ENCODE measurements at places on chromosomes 1 and 21.
A peak's percentile ranks its signal among the peaks of the same experiment; 100 is the strongest.

DNA sequence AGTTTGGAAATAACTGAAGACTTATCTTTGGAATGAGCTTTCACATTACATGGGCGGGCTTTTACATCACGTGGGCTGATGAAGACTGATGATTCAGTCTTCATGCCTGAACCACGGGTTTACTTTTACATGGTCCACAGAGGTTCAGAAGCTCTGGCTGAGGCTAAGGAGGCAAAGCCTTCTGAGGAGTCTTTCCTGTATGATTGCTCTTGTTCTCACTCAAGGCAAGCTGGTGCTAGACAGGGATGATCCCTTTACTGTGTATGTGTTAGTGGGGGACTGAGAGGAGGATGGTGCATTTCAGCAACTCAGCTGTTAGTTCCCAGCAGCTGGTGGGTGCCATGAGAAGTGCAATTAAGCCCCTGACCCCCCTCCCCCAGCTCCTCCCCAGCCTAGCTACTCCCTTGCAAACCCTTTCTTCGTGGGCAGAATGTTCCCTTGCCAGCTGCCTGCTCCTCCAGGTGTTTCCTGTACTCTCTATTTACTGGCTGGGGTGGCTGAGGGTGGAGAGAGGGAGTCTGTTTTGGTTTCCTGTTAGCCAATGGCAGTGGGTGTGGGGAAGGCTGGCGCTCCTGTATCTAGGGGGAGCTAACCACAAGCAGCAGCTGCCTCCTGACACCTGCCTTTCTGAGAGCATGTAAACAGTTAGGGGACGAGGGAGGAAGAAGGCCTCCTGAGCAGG, 15.4 kb downstream of the BTG2 start:
- peak; percentile 75 for DNase-seq

- no peak for DNase-seq
These were observed 16.4 kb downstream of the ATP1A2 start for GRCh38 chr1:160131803-160132565.

- no peak for DNase-seq
These were observed 442.3 kb downstream of the GPATCH2 start for GRCh38 chr1:217188280-217189237.

- no peak for DNase-seq
These were observed 703 bp downstream of the PUM1 start for GRCh38 chr1:31064718-31065309.

DNA sequence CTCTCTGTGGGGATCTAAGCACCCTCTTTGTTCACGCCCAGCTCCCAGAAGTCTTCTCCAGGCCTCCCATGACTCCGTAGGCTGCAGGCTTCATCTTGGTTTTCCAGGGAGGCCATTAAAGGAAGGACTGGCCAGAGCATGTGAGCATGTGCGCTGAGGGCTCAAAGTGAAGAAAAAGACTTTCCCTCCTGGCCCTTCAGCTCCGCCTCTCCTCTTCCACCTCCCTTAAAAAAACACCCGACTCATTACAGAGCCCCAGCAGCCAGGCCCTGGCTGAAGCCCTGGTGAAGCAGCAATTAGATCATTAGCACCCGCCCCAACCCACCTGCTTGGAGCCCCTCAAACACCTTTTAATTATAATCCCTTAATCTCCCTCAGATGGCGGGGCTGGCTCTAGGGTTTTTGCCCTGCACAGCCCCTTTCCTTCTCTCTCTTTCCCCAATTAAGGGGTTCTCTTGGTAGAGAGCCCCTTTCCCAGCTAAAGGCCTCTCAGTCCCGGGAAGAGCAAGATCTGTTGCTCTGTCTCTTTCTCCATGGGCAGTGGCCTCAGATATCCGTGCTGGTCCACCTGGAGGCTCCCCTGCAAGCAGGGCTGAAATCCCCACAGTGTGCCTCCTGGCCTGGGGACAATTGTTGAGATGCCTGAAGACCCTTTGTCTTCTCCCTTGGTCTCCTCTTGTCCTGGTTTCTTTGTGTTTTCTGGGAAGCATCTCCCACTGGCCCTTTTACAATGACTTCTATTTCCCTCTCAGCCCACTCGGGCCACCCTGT, 30.5 kb downstream of the RHBG start:
- DNase-seq, result no peak

DNA sequence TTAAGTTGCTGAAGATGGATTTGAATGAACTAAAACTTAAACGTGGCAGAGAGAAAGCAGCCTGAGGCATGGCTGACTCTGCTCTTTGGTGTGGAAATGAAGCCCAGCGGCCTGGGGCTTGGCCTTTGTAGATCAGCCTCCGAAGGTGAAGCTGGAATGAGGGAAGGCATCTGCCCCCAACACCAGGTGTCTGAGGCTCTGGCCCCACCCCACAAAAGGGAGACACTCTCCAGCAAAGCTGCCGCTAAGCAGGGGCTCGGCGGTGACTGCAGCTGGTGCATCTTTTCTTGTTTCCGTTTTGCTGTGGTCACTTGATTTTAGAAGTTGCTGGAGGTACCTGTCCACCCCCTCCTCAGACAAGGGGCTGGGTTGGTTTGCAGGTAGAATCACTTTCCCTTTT, 38.2 kb upstream of the NID1 start:
- no peak for DNase-seq

- no peak for DNase-seq
These were observed 9.7 kb upstream of the CGN start for GRCh38 chr1:151501474-151501873.

DNA sequence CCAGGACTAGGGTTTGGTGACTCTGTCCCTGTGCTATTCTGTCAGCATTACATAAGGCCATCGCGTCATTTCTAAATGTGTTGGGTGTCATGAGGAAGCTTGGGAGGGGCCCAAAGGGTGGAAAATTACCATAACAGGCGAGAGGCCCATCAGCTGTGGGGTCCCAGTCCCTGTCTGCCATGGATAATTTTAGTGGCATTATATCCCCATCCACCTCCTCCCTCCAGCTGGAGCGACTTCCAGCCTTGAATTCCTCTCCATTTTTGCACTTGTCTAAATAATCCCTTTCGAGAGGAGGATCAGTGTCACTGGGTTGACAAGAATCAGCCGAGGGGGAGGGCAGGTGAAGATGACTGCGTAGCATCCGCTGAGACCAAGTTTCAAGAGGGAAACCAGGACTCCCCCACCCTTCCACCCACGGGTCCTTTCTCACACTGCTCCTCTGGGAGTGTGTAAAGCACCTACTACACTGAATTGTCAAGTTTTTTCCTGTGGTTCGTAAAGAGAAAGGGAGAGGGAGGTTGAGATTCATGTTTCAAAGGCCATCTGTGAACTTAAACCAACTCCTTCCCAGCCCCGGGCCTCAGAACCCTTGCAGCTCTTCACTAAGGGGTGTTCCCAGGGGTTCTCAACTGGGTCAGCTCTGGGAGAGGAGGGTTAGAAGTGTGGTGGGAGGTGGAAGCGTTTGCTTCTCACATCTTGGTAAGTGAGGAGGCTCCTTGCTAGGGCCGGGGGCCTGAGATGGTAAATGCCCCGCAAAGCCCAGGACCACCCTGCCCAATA, 29.2 kb downstream of the VASH2 start:
- DNase-seq, result no peak

DNA sequence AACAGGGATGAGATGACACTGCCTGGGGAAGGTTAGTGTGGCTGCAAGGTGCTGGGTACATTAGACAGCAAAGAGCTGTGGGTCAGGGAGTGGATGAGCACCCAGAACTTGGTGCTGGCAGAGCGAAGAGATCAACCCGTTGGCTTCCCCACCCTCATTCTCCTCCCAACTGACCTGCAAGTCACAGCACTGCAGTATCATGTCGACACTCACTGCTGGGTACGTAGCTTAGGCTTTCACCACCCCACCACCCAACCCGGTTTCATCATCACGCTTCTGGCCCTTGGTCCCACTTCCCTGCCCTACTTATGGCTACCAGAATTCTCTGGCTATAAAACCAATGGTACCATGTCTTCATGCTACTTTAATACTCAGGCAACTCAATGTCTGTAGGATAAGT, 73.6 kb upstream of the LYST start:
- DNase-seq, result no peak

Data from breast epithelium (tissue), 4 donors.